Stimulated activated CD8-positive, alpha-beta memory T cell treated with anti-CD3 and anti-CD28 coated beads, Interleukin-2, amount 100 ng/mL, for 1 hour (primary cell): ENCODE measurements at places on chromosomes 12 and 14.

DNA sequence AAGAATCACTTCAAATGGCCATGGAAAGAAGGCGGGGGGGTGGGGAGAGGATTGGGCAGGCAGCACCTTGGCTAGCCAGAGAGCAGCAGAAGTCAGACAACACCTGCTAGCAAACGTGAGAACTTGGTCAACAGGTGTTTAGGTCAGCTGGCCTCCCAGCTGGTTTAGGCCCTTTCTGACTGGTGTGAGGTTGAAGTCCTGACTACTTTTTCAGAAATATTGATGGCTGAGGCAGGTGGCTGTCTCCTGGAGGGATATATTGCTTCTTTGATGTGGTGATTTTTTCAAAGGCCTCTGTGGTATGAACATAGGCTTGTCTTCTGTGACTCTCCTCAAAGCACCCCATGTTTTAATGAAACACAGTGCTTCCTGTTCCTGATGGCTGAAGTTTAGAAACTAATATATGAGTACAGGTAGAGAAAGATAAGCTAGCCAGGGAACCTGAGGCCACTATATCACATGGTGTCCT, 238.2 kb upstream of the SSTR1 start:
- DNase-seq: no peak

- DNase-seq: no peak
These were observed 61.2 kb upstream of the TMTC2 start for GRCh38 chr12:82625523-82625922.

DNA sequence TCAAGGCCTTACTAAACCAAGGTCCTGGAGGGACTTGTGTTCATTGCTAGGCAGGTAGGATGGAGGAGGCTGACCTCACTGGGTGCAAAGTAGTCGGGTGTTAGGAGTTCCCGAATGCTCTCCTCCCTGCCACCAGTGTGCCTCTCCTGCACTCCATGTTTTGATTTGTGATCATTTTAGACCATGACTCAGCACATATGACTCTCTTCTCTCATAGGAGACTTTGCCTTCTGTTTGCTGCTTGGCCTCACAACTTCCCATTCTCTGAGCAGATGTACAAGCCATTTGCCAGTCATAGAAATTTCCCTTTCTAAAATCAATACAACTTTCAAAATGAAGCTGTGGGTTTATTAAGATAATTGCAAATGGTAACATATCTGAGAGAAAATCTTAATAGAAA, 46.6 kb upstream of the LRIG3 start:
- no peak for DNase-seq

GRCh38 chr12:98752726-98753125, 107.6 kb downstream of the APAF1 start:
- DNase-seq: no peak

DNA sequence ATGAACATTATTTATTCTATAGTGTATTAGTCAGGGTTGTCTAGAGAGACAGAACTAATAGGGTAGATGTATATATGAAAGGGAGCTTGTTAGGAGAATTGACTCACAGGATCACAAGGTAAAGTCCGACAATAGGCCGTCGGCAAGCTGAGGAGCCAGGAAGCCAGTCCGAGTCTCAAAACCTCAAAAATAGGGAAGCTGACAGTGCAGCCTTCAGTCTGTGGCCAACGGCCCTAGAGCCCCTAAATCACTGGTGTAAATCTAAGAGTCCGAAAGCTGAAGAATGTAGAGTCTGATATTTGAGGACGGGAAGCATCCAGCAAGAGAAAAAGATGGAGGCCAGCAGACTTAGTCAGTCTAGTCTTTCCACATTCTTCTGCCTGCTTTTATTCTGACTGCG, 912.2 kb downstream of the FLRT2 start:
- DNase-seq: no peak

- DNase-seq: no peak
These were observed 79.3 kb downstream of the TMEM121 start for GRCh38 chr14:105605464-105606304.

DNA sequence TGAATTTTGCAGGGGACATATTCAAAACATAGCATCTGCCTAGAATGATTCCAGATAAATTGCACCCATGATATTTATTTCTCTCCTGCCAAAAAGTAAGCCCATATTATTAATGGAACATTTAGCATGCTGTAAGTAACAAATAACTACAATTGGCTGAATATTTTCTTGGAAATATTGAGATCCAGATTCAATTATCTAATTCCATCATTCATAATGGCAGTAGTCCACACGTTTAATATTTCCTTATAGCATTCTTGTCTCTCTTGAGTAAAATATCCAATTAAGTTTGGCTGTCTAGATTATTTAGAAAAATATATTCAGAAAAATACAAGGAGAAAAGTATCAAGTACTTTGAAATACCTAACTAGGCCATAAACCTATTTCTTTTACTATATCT, 157.5 kb downstream of the FLRT2 start:
- DNase-seq: no peak

- DNase-seq: no peak
These were observed 151.6 kb downstream of the DPF3 start for GRCh38 chr14:72742118-72742837.

- DNase-seq: no peak
These were observed 69.3 kb downstream of the NOC4L start for GRCh38 chr12:132213359-132214160.

GRCh38 chr14:102723650-102724049, 53.6 kb upstream of the TRAF3 start:
- no peak for DNase-seq

GRCh38 chr12:98799822-98800221, 154.7 kb downstream of the APAF1 start:
- DNase-seq: no peak

GRCh38 chr12:51874000-51874399, 13.9 kb upstream of the ANKRD33 start:
- no peak for DNase-seq

DNA sequence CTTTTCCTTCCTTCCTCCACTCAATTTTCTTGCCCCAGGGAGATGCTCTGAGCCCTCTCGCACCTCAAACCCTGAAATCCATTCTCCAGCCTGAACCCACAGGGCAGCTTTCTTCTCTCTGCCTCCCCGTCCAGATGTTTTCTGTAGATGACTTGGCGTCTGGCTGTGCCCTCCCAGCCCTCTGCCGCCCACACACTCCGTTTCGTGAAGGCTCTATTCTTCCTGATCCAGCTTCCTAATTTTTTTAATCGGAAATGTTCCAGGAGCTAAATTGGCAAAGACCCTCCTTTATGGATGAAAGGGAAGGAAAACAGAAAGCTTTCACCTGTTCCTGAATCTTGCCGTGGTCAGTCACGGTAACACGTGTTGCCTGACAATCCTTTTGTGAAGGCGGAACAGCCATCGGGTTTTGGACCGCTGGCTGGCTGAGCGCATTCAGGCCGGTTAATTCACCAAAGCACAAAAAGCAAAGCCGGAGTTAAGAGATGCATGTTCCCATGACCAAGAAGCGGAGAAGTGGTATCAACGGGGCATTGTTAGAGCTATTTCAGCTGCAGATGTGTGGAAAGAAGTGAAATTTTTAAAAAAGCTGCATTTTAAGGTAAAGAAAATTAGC, 70.2 kb upstream of the FBRSL1 start:
- DNase-seq: no peak

GRCh38 chr12:97275728-97276590, 186.6 kb upstream of the RMST start:
- DNase-seq: no peak

GRCh38 chr14:96670391-96670790, 126.8 kb upstream of the VRK1 start:
- no peak for DNase-seq

- no peak for DNase-seq
These were observed 9.6 kb upstream of the RNASE1 start for GRCh38 chr14:20811986-20812975.

- DNase-seq: no peak
These were observed 44.3 kb upstream of the OR10AD1 start for GRCh38 chr12:48247181-48247966.

GRCh38 chr12:68117661-68118060, 41.9 kb downstream of the IFNG start:
- no peak for DNase-seq

GRCh38 chr14:24327303-24327702, 7.6 kb downstream of the ADCY4 start:
- no peak for DNase-seq

- DNase-seq: no peak
These were observed 207.1 kb downstream of the PIK3C2G start for GRCh38 chr12:18468246-18469075.

- no peak for DNase-seq
These were observed 1193.7 kb downstream of the GALC start for GRCh38 chr14:86799244-86799647.

- DNase-seq: no peak
These were observed 105.6 kb downstream of the DPF3 start for GRCh38 chr14:72788255-72788654.

GRCh38 chr12:18108611-18109010, 18.6 kb upstream of the RERGL start:
- no peak for DNase-seq

DNA sequence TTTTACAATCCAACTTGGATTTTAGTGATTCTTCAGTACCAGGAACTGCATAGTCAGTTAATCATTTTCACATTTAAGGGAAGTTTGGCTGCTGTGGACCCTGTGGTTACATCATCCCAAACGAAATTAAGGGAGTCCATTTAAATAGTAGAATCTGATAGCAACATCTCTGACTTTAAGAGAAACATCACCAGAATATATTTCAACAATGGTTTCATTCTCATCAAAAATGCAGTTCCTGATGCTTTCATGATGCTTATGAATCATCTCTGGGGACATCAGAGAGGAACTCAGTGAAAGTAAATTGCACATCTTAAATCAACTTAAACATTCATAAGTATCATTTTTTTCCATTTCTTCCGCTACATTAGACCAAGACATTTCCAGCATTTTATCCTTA, 1170.7 kb downstream of the FSCB start:
- DNase-seq: no peak

DNA sequence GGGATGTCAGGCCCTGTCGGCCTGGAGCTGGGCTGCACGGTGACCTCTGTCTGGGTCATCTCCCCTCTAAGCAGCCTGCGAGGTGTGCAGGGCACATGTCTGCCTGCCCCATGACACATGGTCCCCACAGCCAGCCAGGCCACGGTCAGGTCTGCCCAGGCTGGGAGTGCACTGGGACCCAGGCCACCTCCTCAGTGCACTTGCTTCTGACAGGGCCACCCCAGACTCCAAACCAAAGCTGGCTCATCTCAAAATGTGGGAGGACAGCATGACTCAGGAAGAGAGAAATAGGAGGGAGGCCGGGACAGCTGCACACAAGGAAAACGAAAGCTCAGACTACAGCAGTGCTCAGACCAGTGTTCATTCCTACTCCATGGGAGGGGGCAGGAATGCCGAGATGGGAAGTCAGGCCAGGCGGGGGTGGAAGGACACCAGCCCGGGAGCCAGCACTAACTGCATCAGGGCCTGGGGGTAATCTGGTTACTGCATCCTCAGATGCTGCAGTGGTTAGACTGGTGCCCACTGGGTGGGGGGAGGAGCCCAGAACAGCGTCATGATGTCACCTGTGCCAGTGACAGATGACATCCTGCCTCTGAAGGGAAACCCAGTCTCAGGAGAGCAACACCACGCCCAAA, 4.0 kb downstream of the P2RX2 start:
- no peak for DNase-seq

DNA sequence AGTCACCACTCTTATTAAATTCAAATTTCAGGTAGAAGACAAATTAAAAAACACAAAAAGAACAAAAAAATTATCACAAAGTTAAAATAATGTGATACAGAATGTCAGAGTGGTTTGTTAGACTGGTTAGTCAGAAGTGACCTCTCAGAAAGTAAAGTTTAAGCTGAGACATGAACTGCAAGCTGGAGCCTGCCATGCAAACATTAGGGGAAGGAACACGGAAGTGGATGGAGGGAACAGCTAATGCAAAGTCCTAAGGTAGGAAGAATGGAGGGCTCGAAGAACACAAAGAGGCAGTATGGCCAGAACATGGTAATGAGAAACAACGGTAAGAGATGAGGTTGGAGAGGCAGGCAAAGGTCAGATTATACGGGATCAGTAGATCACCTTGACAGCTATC, 41.7 kb downstream of the WDHD1 start:
- DNase-seq: no peak

DNA sequence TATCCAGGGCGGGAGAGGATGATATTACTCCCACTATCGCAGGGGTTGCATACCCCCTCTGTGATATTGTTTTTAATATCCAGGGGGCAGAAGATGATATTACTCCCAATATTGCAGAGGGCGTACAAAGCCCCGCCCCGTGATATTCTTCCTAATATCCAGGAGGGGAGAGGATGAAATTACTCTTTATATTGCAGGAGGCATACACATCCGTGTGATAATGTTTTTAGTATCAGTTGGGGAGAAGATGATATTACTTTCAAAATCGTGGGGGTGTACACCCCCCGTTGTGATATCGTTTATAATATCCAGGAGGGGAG, 52.9 kb upstream of the OXA1L start:
- DNase-seq: no peak

DNA sequence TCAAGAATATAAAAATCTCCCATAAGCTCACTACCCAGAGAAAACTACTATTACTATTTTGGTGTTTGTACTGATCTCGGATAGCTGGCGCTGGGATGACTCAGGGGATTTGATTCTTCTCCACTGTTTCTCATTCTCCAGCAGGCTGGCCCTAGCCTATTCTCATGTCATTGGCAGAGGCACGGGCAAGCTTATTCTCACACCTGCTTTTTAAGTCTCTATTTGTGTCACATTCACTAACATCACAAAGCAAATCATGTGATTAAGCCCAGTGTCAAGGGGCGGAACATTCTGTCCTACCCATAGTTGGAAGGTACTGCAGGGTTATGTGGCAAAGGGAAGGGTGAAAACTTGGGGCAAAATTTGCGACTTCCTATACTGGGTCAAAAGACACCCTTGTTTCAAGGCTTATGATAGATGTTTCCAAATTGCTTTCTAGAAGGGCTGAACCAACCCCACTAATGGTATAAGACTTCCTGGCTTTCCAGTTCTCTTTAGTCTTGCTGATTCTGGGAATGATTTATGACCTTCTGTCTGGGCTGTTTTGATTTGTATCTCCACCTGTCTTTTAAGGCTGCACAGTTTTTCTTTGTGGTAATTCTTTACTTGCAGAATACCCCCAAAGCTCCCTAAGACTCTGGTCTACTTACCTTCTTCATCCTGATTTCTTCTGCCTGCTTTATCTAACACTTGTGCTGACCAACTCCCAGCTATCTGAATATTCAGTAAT, 406.4 kb downstream of the NRXN3 start:
- DNase-seq: no peak

- no peak for DNase-seq
These were observed 84.9 kb upstream of the PWP1 start for GRCh38 chr12:107600581-107601144.
